Immature natural killer cell (primary cell): ENCODE measurements at places on chromosomes 4 and X. TPM values are rescaled to one million over a fixed set of nuclear protein-coding genes. Genes with fewer than 3 reads are reported as not detected.

The GRIA3 gene
- not detected for polyA plus RNA-seq

The ZGRF1 gene
- 2.0 TPM for polyA plus RNA-seq

The GABRG1 gene
- not detected for polyA plus RNA-seq

The PCDH18 gene
- polyA plus RNA-seq = not detected

The SLAIN2 gene
- 36.5 TPM for polyA plus RNA-seq

The HPSE gene
- 1.1 TPM for polyA plus RNA-seq

The RHOXF2 gene
- 0.12 TPM for polyA plus RNA-seq

The FAM3A gene
- polyA plus RNA-seq = 30.1 TPM

The ADH7 gene
- not detected for polyA plus RNA-seq

The MAP9 gene
- 2.1 TPM for polyA plus RNA-seq

The GYG2 gene
- polyA plus RNA-seq = not detected

The SLITRK4 gene
- not detected for polyA plus RNA-seq

The CLOCK gene
- polyA plus RNA-seq = 7.0 TPM

The PDGFC gene
- polyA plus RNA-seq = 0.09 TPM

The GAGE2A gene
- not detected for polyA plus RNA-seq

The SATL1 gene
- polyA plus RNA-seq = not detected

The MAGEA12 gene
- polyA plus RNA-seq = not detected

The ATOH1 gene
- not detected for polyA plus RNA-seq

The CT45A3 gene
- not detected for polyA plus RNA-seq

The TMEM31 gene
- polyA plus RNA-seq = not detected

The GRIPAP1 gene
- polyA plus RNA-seq = 7.7 TPM

The ADH6 gene
- polyA plus RNA-seq = not detected

The POLN gene
- 1.6 TPM for polyA plus RNA-seq

The GAGE12J gene
- polyA plus RNA-seq = not detected

The IQCM gene
- not detected for polyA plus RNA-seq

The SSX4B gene
- polyA plus RNA-seq = not detected

The IL13RA2 gene
- polyA plus RNA-seq = not detected

The KIAA1210 gene
- not detected for polyA plus RNA-seq

The DUSP9 gene
- not detected for polyA plus RNA-seq

The ANKRD37 gene
- polyA plus RNA-seq = 10.0 TPM

The RLIM gene
- polyA plus RNA-seq = 5.6 TPM

The RAB9B gene
- 0.33 TPM for polyA plus RNA-seq

The PNMA6F gene
- not detected for polyA plus RNA-seq

The TRIM60 gene
- polyA plus RNA-seq = not detected

The MSANTD1 gene
- not detected for polyA plus RNA-seq

The IGBP1 gene
- polyA plus RNA-seq = 43.9 TPM

The CCSER1 gene
- polyA plus RNA-seq = 0.99 TPM

The HHIP gene
- not detected for polyA plus RNA-seq

The MTTP gene
- polyA plus RNA-seq = not detected

The PABPC1L2B gene
- not detected for polyA plus RNA-seq

The SYTL5 gene
- polyA plus RNA-seq = not detected

The PABPC1L2A gene
- polyA plus RNA-seq = not detected

The CSAG3 gene
- not detected for polyA plus RNA-seq

The ZNF182 gene
- not detected for polyA plus RNA-seq
